ENCODE measurements at places on chromosomes 7 and 10. TPM values are rescaled to one million over a fixed set of nuclear protein-coding genes. Genes with fewer than 3 reads are reported as not detected.
A peak's percentile ranks its signal among the peaks of the same experiment; 100 is the strongest.

DNA sequence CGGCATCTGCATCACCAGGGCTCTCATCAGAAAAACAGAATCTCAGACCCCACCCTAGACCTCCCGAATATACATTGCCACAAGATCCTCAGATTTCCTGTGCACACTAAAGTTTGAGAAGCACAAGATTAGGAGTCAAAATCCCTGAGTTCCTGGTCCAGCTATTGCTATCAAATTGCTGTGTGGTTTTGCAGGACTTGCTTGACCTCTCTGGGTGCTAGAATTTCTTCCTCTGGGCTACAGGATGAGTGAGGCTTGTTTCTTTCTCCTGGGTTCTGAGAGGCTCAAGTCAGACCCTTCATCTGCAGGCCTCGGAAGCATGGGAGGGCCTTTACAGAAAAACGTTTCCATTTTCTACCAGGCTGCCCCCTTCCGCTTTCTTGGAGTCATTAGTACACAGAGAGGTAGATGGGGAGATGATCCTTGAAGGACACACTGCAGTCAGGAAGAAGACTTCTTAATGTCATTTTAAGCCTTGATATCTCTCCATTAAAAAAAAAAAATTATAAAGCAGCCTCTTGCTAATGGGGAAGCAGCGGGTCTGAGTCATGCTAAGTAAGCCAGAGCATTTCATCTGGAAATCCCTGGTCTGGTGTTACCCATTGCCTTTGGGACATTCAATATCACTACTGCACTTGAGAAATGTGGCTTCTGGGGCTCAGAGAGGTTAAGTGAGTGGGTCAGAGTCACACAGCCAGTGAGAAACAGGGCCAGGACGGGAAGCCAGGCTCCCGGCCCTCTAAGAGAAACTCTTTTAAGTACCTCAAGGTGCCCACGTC is 173.5 kb downstream of the KCNMA1 start:
- no peak for DNase-seq
- H3K4me1 ChIP-seq = no peaks in the 10 kb centered on the region
- no peak overlapping the region for H3K27ac ChIP-seq
- H3K27me3 ChIP-seq = no peaks in the 10 kb centered on the region

Gene SH2D4B
- total RNA-seq = 0.08 TPM

DNA sequence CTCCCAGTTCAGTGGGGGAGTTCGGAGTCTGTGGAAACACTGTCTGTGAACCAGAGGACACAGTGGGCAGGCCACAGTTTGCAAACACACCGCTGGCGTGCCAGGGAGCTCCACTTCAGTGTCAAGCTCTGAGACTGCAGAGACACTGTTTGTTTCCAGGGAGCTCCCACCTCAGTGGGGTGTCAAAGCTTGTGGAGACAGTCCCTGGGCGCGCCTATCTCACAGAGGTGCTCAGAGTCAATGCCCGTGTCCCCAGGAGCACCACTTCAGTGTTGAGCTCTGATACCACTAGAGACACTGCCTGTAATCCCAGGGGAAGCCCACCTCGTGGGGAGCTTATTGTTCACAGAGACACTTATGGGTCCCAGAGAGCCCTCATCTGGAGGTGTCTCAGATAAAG is 4.3 kb downstream of the MYO1G start:
- no peak for DNase-seq
- H3K36me3 ChIP-seq = peaks cover 61% of the 10 kb centered on the region
- peak overlapping the region; percentile 86 for H3K27ac ChIP-seq
- peak overlapping the region; percentile 59 for H3K4me3 ChIP-seq

Gene GHITM
- 218 TPM for total RNA-seq

DNA sequence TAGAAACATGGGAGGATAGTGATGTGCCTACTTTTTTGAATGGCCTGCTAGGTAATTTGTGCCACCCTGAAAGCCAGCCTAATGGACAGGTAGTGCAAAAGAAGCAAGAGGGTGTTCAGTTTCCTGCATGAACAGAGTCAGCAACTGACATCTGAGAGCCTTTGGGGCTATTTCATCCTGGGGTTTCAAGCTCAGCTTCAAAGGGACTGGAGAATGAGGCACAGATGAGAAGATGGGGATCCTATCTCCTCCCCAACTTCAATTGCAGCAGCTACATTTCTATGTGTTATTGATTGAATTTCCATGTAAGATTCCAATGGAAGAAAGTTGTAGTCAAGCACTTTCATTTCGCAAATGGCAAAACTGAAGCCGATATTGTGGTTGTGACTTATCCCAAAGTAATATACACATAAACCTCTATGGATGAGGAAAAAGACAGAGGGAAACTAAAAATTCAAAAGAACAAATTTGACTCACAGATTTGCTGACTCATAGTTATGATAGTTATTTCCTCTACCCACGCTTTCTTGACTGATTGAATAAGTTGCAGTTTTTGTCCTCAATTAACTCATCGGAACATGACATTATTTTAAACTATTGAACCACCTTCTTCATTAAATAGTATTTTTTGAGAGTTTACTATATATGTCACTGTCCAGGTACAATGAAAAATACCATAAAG is 42.6 kb upstream of the NRP1 start:
- no peak overlapping the region for H3K4me3 ChIP-seq
- H3K4me1 ChIP-seq = peaks cover 22% of the 10 kb centered on the region
- no peaks in the 10 kb centered on the region for H3K36me3 ChIP-seq
- peak overlapping the region; percentile 45 for H3K27ac ChIP-seq

Gene TMEM176A
- total RNA-seq = not detected

DNA sequence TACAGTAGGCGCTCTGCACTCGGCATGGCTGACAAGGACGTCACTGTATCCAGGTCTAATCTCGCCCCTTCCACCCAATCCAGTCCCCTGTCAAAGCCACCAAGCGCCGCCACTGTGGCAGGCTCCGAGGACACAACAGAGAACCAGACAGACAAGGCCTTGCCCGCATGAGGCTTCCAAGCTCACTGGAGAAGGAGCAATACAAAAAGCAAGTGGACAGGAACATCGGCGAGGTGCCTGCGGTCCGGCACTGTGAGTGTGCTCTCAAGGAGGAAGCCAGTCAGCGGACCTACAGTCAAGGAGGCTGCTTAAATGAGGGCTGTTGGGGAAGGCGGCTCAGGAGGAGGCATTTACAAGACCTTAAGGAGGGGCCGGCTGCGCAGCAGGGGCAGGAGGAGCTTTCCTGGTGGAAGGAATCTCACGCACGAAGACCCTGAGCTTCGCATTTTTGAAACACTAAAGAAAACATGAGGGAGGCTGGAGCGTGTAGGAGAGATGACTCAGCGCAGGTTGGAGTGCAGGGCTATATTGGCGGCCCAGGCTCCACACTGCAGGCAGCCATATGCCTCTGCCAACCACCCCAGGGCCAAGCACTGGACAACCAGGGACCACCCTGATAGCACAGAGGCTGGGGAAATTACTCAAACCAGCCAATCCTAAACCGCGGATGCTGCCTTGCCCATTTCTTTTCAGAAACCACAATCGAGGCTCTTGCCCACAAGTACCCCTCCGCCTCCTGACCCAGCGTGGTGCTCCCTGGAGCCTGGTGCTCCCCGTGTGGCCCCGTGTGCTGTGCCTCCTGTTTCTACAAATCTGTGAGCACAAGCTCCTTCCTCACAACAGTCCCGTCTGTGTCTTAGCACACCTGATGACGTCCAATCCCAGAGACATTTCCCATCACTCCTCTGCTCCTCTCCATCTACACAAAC is 28.9 kb downstream of the GNA12 start:
- H3K4me1 ChIP-seq = peaks cover 21% of the 10 kb centered on the region
- no peaks in the 10 kb centered on the region for H3K27me3 ChIP-seq
- no peak overlapping the region for H3K4me3 ChIP-seq
- DNase-seq = no peak

DNA sequence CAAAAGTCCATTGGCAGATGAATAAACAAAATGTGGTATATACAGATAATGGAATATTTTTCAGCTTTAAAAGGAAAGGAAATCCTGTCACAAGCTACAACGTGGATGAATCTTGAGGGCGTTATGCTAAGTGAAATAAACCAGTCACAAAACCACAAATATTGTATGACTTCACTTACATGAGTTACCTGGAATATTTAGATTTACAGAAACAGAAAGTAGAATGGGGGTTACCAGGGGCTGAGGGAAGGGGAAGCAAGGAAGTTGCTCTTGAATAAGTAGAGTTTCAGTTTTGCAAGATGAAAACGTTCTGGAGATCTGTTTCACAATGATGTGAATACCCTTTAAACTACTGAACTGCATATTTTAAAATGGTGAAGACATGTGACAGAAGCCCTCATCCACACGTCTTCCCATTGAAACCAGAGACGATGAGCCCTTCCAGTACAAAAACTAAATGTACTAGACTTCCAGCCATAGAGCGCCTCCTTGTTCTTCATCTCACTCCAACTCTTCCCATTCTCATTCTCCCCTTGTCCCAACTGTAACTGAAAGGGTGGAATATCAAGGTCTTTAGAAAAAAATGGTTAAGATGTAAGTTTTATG is 62.4 kb downstream of the MICU1 start:
- no peaks in the 10 kb centered on the region for H3K27me3 ChIP-seq
- H3K4me3 ChIP-seq = peak overlapping the region; percentile 44
- peak; percentile 32 for DNase-seq
- H3K27ac ChIP-seq = peak overlapping the region; percentile 90
- H3K36me3 ChIP-seq = peaks cover 50% of the 10 kb centered on the region

Gene TMEM72
- not detected for total RNA-seq

Gene MEIG1
- total RNA-seq = 1.1 TPM

DNA sequence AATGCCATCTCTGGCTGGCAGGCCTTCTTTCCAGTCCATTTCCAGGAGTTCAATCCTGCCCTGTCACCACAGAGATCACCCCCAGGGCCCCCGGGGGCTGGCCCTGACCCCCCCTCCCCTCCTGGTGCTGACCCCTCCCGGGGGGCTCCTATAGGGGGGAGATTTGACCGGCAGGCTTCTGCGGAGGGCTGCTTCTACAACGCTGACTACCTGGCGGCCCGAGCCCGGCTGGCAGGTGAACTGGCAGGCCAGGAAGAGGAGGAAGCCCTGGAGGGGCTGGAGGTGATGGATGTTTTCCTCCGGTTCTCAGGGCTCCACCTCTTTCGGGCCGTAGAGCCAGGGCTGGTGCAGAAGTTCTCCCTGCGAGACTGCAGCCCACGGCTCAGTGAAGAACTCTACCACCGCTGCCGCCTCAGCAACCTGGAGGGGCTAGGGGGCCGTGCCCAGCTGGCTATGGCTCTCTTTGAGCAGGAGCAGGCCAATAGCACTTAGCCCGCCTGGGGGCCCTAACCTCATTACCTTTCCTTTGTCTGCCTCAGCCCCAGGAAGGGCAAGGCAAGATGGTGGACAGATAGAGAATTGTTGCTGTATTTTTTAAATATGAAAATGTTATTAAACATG is 6.0 kb downstream of the CHPF2 start:
- H3K4me1 ChIP-seq = peaks cover 22% of the 10 kb centered on the region
- peaks cover 18% of the 10 kb centered on the region for H3K36me3 ChIP-seq
- no peak overlapping the region for H3K27ac ChIP-seq
- no peaks in the 10 kb centered on the region for H3K27me3 ChIP-seq
- no peak for DNase-seq
- H3K4me3 ChIP-seq = no peak overlapping the region

- no peak overlapping the region for H3K27ac ChIP-seq
- DNase-seq = no peak
- H3K36me3 ChIP-seq = peaks cover 44% of the 10 kb centered on the region
- peaks cover 28% of the 10 kb centered on the region for H3K4me1 ChIP-seq
These were observed 3.2 kb downstream of the INSIG1 start for GRCh38 chr7:155300641-155301452.

Gene CEP55
- total RNA-seq = 47.6 TPM

GRCh38 chr10:13887761-13888160 is 301.0 kb downstream of the PRPF18 start:
- no peak overlapping the region for H3K4me3 ChIP-seq
- no peaks in the 10 kb centered on the region for H3K36me3 ChIP-seq
- no peak for DNase-seq
- peaks cover 59% of the 10 kb centered on the region for H3K27me3 ChIP-seq
- H3K27ac ChIP-seq = no peak overlapping the region

Gene CLCN1
- not detected for total RNA-seq

Gene SSC4D
- 0.40 TPM for total RNA-seq

- H3K4me3 ChIP-seq = no peak overlapping the region
- DNase-seq = no peak
- no peaks in the 10 kb centered on the region for H3K27me3 ChIP-seq
- no peak overlapping the region for H3K27ac ChIP-seq
These were observed 141.5 kb downstream of the EXOC4 start for GRCh38 chr7:133394369-133394768.

Gene GATA3
- total RNA-seq = 8.4 TPM

- H3K27me3 ChIP-seq = no peaks in the 10 kb centered on the region
- no peak overlapping the region for H3K4me3 ChIP-seq
- H3K4me1 ChIP-seq = no peaks in the 10 kb centered on the region
- H3K27ac ChIP-seq = no peak overlapping the region
- no peak for DNase-seq
These were observed 899.5 kb upstream of the CELF2 start for GRCh38 chr10:10118131-10118530.

Gene UTF1
- total RNA-seq = not detected

DNA sequence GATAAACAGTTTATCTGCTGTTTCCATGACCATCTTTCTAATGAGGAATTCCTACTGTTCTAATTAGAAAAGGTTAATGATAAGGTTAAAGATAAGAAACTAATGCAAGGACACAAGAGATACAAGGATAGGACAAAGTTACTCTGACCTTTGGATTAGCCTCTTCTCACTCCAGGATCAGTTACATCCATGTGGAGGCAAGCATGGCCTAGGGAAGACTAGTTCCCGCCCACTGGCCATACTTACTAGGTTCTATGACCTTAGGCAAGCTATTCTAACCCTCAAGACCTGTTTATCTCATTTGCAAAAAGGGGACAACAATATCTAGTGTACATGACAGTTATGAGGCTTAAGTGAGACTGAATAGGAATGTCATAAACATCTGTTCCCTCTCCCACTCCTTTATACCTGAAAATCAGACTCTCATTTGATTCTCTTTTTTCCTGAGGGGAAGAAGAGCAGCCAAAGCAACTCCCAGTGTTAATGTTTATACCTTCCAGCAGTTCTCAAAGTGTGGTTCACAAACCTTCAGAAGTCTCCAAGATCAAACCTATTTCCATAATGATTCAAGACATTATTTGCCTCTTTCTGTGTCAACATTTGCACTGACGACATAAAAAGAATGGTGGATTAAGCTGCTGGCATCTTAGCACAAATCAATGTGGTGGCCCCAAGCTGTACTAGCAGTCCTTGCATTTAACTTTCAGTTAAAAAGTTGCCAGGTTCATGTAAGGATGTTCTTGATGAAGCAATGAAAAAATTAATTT is 72.0 kb downstream of the SRPK2 start:
- no peaks in the 10 kb centered on the region for H3K27me3 ChIP-seq
- peaks cover 7% of the 10 kb centered on the region for H3K36me3 ChIP-seq
- H3K27ac ChIP-seq = no peak overlapping the region
- H3K4me3 ChIP-seq = no peak overlapping the region

Gene TMEM140
- 12.8 TPM for total RNA-seq

DNA sequence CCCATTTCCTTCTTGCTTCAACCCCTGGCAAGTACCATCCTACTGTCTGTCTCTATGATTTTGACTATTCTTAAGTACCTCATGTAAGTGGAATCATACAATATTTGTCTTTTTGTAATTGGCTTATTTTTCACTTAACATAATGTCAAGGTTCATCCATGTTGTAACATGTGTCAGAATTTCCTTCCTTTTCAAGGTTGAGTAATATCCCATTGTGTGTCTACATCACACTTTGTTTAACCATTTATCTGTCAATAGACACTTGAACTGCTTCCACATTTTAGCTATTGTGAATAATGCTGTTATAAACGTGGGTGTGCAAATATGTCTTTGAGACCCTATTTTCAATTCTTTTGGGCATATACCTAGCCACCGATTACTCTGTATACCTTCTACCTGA is 14.0 kb upstream of the CDK14 start:
- no peaks in the 10 kb centered on the region for H3K4me1 ChIP-seq
- no peak overlapping the region for H3K4me3 ChIP-seq
- no peaks in the 10 kb centered on the region for H3K36me3 ChIP-seq
- no peak overlapping the region for H3K27ac ChIP-seq

Gene SGCE
- 0.19 TPM for total RNA-seq

Data from activated naive CD8-positive, alpha-beta T cell treated with anti-CD3 and anti-CD28 coated beads for 36 hours (primary cell).